ENCODE measurements at places on chromosomes 13 and 19.
A peak's percentile ranks its signal among the peaks of the same experiment; 100 is the strongest.

GRCh38 chr13:78121459-78122348, 203.1 kb upstream of the EDNRB start:
- peak; percentile 57 for DNase-seq

- DNase-seq = no peak
These were observed 25.9 kb downstream of the LYL1 start for GRCh38 chr19:13076787-13077186.

DNA sequence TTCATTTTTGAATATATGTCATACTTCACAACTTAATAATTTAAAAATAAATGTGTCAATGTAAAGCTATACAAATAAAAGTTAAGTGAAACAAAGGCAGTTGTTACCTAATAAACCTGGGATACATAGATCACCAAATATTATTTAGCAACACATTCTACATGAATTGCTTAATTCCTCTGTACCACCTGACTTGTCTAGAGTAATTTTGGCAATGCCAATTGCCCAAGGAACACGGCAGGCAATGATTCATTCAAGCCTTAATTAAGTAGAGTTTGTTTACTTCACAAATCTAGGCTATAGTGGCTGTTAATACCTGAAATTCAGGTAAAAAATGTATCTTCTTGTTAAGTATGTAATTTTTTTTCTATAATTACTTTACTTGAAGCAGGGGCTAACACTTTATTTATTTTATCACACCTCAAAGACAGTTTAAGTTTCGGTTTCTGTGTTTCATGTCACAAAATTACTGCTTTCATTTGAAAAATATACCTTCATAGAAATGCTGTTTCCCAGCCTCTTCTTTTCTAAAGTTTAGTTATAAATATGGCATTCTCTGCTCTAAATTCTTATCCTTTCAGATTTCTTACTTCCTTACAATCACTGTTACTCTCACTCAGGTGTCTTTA, 705.7 kb downstream of the SLITRK5 start:
- DNase-seq = no peak

GRCh38 chr13:19596960-19597361, 35.6 kb upstream of the TPTE2 start:
- peak; percentile 76 for DNase-seq

- DNase-seq = no peak
These were observed 31.4 kb downstream of the PPP5C start for GRCh38 chr19:46378268-46378667.

DNA sequence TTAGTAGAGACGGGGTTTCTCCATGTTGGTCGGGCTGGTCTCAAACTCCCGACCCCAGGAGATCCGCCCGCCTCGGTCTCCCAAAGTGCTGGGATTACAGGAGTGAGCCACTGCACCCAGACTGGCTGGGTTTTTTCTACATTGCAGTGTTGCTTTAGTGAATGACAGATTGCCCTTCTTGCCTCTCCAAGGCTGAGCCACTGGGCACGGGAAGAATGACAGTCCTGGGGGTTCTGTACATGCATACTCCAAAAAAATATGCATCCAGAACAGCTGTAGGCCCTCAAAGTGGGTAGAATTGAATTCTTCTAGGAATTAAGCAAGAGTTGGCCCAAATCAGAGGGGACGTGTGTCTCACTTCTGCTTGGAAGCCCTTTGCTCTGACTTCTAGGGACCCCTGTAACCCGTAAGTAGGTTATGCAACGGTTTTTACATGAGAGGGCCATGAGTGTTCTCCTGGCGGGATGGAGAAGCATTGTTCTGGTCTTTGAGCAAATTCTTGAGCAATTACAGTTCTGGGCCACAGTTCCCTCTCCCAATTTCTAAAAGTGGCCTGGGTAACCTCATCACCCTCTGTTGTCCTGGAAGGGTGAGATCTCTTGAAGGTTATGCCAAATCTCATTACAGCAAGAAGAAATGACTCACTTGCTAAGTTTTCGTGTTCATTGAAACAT, 3.6 kb downstream of the ACTN4 start:
- no peak for DNase-seq

DNA sequence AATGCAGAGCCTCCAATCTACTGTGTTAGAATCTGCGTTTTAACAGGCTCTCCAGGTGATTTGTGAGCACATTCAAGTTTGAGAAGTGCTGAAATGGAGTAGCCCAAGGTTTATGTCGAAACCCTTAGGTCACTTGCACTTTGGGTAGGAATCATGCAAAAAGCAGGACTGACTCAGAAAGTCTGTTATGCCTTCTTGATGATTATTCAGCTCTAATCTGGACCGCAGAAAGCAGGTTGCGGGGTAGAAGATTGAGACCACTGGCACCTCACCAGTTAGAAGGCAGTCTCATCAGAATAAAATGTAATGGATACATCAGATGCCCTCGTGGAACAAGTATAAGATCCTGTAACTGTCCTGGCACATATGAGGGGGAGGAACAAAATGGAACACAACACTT, 326.3 kb downstream of the DCLK1 start:
- DNase-seq = no peak

DNA sequence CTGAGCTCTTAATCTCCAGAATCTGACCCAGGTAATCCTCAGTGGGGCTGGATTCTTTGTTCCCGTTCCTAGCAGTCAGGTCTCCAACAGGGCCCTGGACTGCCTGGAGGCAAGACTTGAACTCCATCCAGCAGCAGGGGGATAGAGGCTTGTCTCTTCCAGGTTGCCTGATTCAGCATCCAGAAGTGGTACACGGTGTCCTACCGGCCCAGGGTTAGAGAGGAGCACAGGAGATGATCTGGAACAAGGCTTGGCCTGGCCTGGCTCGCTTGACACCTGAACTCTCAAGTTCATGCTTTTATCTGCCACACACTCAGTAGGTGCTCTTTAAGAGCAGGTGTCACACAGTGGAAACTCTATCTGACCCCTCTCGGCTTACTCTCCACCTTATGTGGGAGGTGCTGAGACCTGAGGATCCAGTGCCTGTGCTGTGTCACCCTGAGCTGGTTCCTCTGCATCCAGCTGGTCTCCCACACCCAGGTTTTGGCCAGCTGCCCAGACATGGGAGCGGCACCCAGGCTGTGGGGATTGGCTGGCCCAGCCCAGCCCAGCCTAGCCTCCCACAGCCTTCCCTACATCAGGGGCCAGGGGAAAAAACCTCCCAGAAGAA, at the start of gene CYP4F3:
Gene CYP4F3, plus strand, starts transcription at position 604 of the 610 bp plus-strand sequence. CDS start 519 bp downstream, outside the sequence.
- no peak for DNase-seq

DNA sequence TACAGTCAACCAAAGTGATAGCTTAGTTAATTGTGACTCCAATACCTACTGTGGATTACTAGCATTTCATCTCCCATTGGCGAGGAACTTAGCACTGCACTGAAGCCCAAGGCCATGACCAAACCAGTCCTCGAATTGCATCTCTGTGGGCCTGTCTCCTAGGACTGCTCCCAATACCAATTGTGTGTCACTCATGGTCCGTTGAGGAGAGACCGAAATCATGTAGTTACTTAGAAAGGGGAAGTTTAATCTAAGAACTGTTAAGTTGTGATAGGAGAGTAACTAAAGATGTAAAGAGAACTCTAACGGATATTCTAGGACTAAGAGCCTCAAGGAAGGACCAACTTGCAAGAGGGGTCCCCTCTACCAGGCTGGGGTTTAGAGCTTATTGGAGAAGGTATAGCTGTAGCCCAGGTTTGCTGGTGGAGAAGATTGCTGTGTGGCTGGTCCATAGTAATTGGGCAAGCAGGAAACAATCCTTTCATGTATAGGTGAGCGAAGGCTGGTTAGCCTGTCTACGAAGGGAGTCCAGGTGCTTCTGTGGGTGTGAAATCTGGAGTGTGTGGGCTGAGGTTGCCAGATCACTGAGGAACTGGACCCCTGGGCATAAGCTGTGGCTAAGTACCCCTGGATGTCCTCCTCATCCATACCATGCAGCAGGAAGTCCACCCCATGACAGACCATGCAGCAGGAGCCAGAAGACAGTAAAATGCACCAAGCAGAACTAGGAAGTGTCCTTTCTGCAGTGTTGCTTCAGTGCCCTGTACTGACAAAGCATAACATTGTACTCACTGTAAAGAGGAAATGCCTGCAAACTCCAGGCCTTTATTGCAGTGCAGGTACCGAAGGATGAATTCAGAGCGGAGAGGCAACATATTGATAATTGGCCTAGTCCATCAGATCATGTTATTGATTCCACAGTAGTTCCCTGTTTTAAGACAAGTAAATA, 30.8 kb downstream of the DNAJC3 start:
- no peak for DNase-seq

- DNase-seq = no peak
These were observed 18.7 kb upstream of the SPRYD7 start for GRCh38 chr13:49954674-49955455.

GRCh38 chr13:44050450-44051063, 170.9 kb downstream of the LACC1 start:
- peak; percentile 30 for DNase-seq

GRCh38 chr13:114151565-114152284, 19.3 kb upstream of the RASA3 start:
- DNase-seq = no peak

GRCh38 chr19:12995596-12996405, 526 bp downstream of the NFIX start:
- DNase-seq = peak; percentile 24

GRCh38 chr13:30752201-30752797, 17.0 kb downstream of the ALOX5AP start:
- DNase-seq = no peak

DNA sequence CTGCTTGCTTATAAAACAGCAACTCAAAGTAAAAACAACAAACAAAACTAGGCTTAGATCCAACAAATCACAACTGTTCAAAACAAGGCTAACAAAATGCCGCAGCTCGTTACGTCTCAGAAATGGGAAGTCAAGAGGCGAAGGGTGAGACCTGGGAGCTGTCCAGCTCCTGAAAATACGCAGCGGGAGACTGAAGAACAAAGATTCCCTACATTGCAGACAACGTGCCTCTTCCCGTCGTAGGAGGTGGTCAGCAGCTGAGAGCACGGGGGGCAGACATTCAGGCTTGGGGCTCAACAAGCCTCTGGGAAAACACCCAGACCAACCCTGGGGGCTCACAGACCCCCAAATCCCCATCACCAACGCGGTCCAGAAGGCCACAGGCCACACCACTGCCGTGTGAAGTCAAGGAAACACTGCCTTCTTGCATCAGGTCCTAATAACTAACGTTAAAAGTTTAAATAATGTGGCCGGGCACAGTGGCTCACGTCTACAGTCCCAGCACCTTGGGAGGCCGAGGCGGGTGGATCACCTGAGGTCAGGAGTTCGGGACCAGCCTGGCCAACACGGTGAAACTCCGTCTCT, 13.5 kb downstream of the PLPP2 start:
- no peak for DNase-seq

GRCh38 chr13:43356567-43356966, 333.2 kb downstream of the DNAJC15 start:
- DNase-seq = no peak

DNA sequence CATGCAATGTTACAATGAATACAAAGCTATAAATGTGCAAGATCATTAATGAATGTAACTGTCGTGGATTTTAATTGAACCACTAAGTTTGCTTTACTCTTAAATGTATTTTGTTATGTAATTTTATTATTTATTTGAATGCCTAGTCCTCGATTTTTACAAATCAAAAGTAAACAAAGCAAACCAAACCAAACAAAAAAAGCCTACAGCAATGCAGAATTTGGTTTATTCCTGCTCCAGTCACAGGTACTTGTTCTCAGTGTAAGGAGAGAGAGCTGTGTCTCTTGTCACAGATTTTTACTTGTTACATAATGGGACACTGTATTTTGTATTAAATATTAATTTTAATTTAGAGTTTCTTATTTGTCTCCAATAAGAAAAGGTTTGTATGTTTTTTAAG, 584.3 kb upstream of the SLITRK6 start:
- DNase-seq = no peak

GRCh38 chr13:32316028-32316339, 676 bp downstream of the BRCA2 start:
- no peak for DNase-seq

GRCh38 chr19:46618670-46619231, 6.1 kb downstream of the PTGIR start:
- DNase-seq = no peak

DNA sequence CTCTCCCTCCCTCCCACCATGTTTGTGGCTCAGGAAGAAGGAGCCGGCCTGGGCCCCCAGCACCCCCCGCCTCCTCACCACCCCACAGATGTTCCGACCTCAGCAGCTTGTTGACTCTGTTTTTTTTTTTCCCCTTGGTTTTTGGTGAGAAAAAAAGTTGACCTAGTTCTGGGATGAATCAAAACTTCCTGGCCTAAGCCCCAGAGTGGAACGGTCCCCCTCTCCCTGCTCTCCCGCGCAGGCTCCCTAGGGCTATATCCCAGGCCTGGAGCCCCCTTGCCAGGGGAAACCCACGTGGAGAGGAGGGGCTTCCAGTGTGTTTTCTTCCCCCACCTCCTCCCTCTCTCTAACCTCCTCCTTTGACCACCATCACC, 4.0 kb downstream of the COL5A3 start:
- DNase-seq = no peak

DNA sequence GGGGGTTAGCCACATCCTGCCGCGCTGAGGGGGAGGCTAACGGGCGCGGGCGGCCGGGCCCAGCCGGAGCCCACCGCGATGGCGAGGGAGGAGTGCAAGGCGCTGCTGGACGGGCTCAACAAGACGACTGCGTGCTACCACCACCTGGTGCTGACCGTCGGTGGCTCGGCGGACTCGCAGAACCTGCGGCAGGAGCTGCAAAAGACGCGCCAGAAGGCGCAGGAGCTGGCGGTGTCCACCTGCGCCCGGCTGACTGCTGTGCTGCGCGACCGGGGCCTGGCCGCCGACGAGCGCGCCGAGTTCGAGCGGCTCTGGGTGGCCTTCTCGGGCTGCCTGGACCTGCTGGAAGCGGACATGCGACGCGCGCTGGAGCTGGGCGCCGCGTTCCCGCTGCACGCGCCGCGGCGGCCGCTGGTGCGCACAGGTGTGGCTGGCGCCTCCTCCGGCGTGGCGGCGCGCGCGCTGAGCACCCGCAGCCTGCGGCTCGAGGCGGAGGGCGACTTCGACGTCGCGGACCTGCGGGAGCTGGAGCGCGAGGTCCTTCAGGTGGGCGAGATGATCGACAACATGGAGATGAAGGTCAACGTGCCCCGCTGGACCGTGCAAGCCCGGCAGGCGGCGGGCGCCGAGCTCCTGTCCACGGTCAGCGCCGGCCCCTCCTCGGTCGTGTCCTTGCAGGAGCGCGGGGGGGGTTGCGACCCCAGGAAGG, 692 bp downstream of the RGS9BP start:
- no peak for DNase-seq

DNA sequence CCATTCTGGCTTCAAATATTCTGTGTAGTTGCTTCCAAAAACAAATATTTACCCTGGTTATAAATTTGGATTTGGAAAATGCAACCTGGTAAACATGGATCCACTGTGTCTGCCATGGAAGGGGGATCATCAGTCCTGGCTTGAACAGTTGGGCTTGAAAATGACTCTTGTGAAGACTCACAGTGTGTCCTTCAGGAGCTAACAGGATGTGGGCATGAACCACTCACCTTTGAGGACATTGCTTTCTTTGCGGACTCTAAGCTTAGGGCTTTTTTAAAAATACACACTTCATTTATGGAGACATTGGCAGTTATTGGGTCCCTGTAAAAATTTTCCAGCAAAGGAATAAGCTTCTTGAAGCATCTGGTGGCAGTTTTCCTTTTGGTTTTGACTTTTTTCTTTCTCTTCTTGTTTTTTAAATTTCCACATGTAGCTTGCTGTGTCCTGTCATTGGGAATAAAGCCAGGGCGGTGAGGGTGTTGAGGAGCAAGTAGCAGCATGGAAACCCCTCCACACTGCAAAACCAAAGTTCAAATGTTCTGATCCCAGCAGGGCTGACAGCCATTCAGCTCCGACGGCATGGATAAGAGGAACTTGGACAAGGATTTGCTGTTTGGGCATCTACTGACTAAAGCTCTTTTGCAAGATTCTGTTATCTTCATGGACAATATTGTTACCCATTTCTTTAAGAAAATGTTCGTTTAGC, 39.5 kb upstream of the SERP2 start:
- DNase-seq = no peak
